ENCODE measurements at places on chromosomes 2 and 18. TPM values are rescaled to one million over a fixed set of nuclear protein-coding genes. Genes with fewer than 3 reads are reported as not detected.

GRCh38 chr2:171320208-171320621 is 113.6 kb downstream of the METTL8 start:
- peaks cover 67% of the 10 kb centered on the region for H3K4me1 ChIP-seq
- H3K27me3 ChIP-seq = no peaks in the 10 kb centered on the region
- peak overlapping the region; percentile 59 for H3K4me3 ChIP-seq
- DNase-seq = no peak

- peaks cover 7% of the 10 kb centered on the region for H3K27me3 ChIP-seq
- DNase-seq = no peak
- no peak within 1 kb of the TSS for H3K27ac ChIP-seq
- H3K4me3 ChIP-seq = no peak within 1 kb of the TSS
Observed at GRCh38 chr2:96505231-96505889, at the start of gene NEURL3. Gene NEURL3, minus strand, starts transcription at chr2:96505357. Its CDS starts 71 bp downstream, at chr2:96505286.

The NT5DC4 gene
- not detected for total RNA-seq

GRCh38 chr2:38794235-38794946 is 16.4 kb downstream of the GEMIN6 start:
- peaks cover 9% of the 10 kb centered on the region for H3K36me3 ChIP-seq
- no peak overlapping the region for H3K27ac ChIP-seq
- H3K4me1 ChIP-seq = no peaks in the 10 kb centered on the region
- H3K27me3 ChIP-seq = no peaks in the 10 kb centered on the region
- H3K4me3 ChIP-seq = no peak overlapping the region
- DNase-seq = no peak

DNA sequence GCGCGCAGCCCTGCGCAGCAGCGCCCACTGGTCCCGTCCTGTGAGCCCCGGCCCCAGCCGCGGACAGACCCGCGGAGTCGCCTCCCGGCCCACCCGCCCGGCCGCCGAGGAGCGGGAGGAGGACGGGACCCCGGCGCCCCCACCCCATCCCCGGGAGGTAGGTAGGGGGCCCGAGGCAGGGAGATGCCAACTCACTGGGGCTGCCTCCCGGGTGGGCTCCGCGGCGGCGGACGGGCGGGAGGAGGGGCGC is 160 bp downstream of the SPTBN1 start:
- peaks cover 12% of the 10 kb centered on the region for H3K4me1 ChIP-seq
- DNase-seq = no peak
- H3K27ac ChIP-seq = no peak overlapping the region
- H3K27me3 ChIP-seq = peaks cover 50% of the 10 kb centered on the region

DNA sequence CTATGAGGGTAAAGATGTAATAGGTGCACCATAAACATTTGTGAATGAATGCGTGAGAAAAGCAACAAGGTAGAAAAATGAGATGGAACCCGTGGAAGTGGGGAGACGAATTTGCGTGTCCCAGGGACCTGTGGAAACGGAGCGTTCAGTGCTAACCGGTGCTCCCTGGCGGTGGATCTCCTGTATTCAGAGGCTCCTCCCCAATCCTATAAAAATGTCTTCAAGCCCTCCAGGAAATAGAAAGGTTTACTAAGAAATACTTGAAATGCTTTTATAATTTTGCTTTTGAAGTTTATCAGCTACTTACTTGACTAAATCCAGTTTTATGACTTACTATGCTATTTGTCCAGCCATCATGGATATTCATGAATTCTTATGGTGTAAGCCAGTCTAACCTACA is 62.8 kb upstream of the RBM44 start:
- no peak for DNase-seq
- H3K27me3 ChIP-seq = no peaks in the 10 kb centered on the region
- peaks cover 37% of the 10 kb centered on the region for H3K36me3 ChIP-seq
- H3K4me3 ChIP-seq = no peak overlapping the region
- peaks cover 50% of the 10 kb centered on the region for H3K4me1 ChIP-seq
- peak overlapping the region; percentile 9 for H3K27ac ChIP-seq

DNA sequence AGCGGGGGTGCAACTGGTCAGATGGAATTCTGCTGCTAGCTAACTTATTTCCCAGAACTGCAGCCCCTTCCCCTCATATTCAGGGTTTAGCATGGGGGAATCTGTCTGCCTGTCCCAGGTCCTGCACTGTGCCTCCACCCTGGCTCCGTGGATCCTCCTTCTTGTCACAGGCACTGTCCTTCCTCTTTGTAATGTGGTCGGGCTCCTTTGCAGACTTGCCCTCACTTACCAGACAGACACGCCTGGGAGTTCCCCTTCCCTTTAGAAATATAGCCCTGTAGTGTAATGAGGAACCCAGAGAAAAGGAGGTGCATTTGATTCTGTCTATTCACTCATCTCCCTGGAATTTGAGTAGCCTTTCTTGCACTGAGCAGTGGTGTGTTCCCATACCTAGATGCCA is 108.7 kb downstream of the TRIM43 start:
- H3K36me3 ChIP-seq = no peaks in the 10 kb centered on the region
- DNase-seq = no peak
- no peak overlapping the region for H3K4me3 ChIP-seq

GRCh38 chr2:69501301-69501700 is 64.1 kb upstream of the NFU1 start:
- DNase-seq = no peak
- H3K4me1 ChIP-seq = peaks cover 32% of the 10 kb centered on the region

DNA sequence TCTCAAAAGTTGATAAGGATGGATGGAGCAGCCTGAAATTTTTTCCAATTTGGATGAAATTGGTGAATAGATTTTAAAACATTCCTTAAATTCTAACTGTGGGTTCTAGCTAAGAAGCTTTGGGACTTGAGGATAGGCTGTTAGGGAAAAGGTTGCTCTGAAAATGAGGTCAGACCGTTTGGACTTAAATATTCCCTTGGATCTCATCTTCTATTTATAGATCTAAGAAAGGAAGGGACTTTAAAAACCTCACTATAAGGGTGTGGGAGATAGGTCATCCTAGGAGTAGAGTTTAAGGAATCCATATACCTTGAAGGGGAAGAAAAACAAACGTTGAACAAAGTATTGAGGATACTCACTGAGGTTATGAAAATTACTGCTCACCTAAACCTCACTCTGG is 17.4 kb upstream of the SNORC start:
- H3K27ac ChIP-seq = peak overlapping the region; percentile 47
- DNase-seq = no peak
- H3K4me1 ChIP-seq = peaks cover 3% of the 10 kb centered on the region
- no peaks in the 10 kb centered on the region for H3K27me3 ChIP-seq
- H3K36me3 ChIP-seq = peaks cover 37% of the 10 kb centered on the region

DNA sequence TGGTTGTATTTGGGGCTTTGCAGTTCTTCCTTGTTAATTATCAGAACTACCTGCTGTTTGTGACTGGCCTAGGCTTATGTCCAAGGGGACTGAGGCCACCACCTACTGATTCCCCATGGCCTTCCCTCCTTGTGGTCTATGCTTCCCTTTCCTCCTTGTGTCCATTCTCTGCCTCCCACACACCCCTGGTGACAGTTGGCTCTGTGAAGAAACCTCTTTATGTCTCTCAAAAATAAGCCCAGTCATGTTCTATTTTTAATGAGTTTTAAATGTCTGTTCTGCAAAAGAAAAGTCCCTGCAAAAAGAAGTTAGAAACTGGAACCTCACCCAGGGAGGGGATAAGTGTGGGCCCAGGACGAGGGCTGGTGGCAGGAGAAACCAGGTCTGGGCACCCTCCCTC is 105.0 kb downstream of the SMC6 start:
- H3K36me3 ChIP-seq = no peaks in the 10 kb centered on the region
- H3K4me3 ChIP-seq = no peak overlapping the region
- DNase-seq = no peak
- H3K4me1 ChIP-seq = peaks cover 11% of the 10 kb centered on the region
- H3K27ac ChIP-seq = no peak overlapping the region

The LRATD1 gene
- not detected for total RNA-seq

The ELAC1 gene
- 4.7 TPM for total RNA-seq

GRCh38 chr2:12979066-12979465 is 262.3 kb downstream of the TRIB2 start:
- H3K27ac ChIP-seq = no peak overlapping the region
- H3K36me3 ChIP-seq = no peaks in the 10 kb centered on the region
- H3K27me3 ChIP-seq = peaks cover 8% of the 10 kb centered on the region
- no peak overlapping the region for H3K4me3 ChIP-seq

DNA sequence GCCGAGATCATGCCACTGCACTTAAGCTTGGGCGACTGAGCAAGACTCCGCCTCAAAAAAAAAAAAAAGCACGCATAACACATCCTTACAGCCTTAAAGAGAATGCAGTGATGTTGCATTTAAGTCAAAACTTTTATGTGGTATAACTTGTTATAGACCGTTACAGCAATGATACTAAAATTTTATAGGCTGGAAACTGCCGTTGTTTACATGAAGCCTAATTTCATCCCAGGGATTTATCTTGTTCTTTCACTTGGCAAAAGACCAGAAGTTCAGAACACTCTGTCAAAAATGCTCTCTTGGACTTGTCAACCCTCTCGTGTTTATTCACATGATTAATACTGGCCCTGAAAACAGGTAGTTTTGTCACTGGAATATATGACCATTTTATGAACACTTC is 7.4 kb downstream of the GNAL start:
- peaks cover 20% of the 10 kb centered on the region for H3K27me3 ChIP-seq
- H3K4me1 ChIP-seq = no peaks in the 10 kb centered on the region
- H3K27ac ChIP-seq = no peak overlapping the region
- H3K4me3 ChIP-seq = no peak overlapping the region
- no peaks in the 10 kb centered on the region for H3K36me3 ChIP-seq

GRCh38 chr2:29072971-29073725 is 1.2 kb downstream of the PCARE start:
- H3K27me3 ChIP-seq = no peaks in the 10 kb centered on the region
- no peak for DNase-seq
- H3K36me3 ChIP-seq = no peaks in the 10 kb centered on the region
- no peaks in the 10 kb centered on the region for H3K4me1 ChIP-seq
- no peak overlapping the region for H3K4me3 ChIP-seq
- no peak overlapping the region for H3K27ac ChIP-seq

All from activated CD4-positive, alpha-beta T cell treated with anti-CD3 and anti-CD28 coated beads for 36 hours (primary cell).